ENCODE measurements at places on chromosomes 1 and 21.

- DNase-seq: no peak
Observed at GRCh38 chr1:58608297-58608696, 31.2 kb upstream of the TACSTD2 start.

DNA sequence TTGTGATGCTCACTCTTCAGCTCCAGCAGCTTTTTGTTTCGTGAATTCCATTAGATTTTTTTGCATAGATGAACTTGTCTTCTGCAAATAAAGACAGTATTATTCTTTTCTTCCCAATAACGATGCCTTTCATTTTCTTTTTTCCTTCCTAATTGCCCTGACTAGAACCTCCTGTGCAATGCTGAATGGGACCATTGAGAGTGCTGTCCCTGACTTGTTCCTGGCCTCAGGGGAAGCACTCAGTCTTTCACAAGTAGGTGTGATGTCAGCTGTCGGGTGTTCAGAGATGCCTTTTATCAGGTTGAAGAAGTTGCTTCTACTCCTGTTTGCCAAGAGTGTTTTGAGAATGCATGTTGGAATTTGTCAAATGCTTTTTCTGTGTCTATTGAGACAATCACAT lies 64.3 kb upstream of the ADARB1 start:
- peak; percentile 98 for DNase-seq

GRCh38 chr1:190949939-190950338 lies 472.3 kb upstream of the BRINP3 start:
- DNase-seq: no peak

- DNase-seq: no peak
Observed at GRCh38 chr1:51072043-51072439, 30.0 kb upstream of the C1orf185 start.

- DNase-seq: no peak
Observed at GRCh38 chr1:37537378-37537777, 16.7 kb downstream of the SNIP1 start.

DNA sequence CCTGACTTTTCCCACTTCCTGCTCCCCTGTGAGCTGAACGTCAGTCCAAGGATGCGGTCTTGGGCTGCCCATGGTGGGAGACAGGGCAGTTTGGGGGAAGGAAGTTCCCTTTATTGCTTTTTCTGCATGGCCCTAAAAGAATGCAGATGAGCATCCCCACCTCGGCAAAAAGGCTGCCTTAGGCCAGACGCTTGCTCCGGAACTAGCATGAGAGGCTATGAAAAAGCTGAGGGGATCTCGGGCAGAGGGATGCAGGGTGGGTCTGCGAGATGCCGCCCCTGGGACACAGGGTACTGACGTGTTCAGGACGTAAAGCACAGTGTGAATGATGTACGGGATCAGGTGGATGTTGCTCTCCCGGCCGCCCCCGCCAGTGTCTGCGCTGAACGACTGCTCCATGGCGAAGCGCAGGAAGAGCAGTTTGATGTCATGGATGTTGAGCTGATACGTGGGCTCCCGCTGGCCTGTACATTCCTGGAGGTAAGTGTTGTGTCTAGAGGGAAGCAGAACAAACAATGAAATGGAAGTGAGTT lies 125.8 kb downstream of the UBR4 start:
- no peak for DNase-seq

DNA sequence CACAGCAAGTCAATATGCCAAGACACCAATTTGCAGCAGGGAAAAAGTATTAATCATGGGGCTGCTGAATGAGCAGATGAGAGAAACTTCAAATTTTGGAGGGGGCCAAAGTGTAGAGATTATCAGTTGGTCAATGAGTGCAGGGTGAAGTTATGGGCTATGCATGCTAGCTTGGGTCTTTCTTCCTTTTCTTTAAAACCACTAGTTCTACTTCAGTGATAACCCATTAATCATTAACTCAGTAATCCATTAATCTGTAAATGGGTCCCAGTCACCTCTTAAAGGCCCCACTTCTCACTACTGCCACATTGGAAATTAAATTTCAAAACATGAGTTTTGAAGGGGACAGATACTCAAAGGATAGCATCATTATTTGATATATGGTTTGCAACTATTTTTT lies 688.6 kb upstream of the ADGRL4 start:
- DNase-seq: no peak

- DNase-seq: no peak
Observed at GRCh38 chr1:18085387-18086074, 22.1 kb upstream of the IGSF21 start.

GRCh38 chr1:46166521-46167462 lies 8.1 kb upstream of the TSPAN1 start:
- DNase-seq: no peak

GRCh38 chr21:34534522-34534921 lies 22.5 kb upstream of the KCNE1 start:
- DNase-seq: peak; percentile 93

DNA sequence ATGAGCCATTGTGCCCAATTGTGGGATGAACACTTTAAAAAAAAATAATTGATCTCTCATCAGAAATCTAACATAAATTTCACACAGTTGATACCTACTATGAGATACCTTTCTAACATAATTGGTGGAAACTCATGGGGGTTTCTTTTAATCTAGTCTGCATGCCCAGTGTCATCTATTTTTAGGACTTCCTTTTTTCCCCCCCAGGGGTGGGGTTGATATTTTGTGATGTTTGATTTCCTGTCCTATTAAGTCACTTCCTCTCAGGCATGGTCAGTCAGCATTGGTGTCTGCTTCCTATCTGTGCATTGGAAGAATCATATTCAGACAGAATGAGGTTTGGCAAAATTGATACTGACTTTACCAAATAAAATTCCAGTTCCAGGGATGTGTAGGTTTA lies 21.5 kb downstream of the NFYC start:
- no peak for DNase-seq

DNA sequence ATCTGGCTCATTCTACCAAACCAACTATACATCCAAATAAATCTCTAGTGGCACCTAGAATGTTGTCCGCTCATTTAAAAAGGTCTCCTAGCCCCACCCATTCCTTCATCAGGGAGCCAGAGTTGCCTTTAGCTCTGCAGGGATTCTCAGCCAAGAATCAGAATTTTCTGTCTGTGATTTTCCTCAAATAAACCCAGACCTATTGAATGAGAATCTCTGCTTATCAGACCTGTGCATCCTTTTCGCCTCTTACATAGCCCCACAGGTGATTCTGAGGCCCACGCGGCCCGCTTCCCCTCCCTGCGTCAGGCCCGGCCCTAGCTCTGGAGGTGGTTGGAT lies 410 bp upstream of the TDRD5 start:
- no peak for DNase-seq

GRCh38 chr1:31639543-31639942 lies 5.1 kb downstream of the PEF1 start:
- DNase-seq: no peak

DNA sequence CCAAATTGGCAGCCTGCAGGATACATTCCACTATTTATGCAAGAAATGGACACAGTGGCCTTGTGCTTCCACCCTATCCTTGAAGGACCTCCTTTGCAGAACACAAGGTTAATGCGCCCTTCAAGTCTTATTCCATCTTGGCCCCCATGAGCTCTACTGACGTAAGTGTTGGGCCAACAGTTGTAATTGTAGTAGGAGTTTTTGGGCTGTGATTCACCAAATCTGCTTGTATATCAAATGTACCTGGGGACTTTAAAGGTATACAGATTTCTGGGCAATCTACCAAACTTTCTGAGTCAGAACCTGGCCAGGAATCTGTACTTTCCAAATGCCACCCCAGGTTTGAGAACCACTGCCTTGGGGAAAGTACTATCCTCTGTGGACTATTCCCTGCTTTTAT lies 100.9 kb upstream of the MARK1 start:
- DNase-seq: no peak

DNA sequence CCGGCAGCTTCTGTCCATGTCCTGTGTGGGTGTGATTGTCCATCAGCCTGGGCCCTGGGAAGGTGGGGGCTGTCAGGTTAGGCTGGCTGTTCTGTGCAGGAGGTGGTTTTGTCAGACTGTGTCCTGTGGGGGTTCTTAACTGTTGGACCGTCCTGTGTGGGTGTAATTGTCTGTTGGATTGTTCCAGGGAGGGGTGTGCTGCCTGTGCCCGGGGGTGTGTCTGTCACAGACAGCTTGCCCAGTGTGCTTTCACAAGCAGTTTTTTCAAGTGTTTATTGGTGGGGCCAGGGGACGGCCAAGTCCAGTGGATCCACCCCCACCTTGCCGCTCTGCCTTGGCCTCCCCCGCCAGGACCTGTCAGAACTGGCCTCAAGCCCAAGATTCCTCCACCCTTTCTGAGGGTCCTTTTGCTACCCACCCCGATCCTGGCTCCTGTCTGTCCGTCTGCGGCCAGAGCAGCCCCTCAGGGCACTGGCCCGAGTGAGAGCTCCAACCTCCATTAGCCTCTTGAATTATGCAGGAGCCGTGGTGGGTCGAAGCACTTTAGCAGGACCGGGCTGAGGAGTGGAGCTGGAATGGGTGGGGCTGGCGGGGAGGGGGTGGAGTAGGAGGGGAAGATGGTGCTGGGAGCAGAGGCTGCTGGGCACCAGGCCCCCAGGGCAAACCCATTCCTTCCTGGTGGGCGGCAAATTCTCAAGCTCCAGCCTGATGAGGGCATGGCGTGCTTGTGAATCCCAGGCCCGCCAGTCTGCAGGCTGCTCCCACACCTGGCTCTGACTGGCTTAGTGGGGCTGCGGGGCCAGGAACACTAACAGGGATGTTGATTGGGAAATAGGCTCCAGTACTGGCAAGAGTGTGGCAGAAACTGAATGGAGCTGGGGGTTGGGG lies 47.2 kb downstream of the PTPRF start:
- no peak for DNase-seq

Data from foreskin melanocyte (primary cell).